ENCODE measurements at places on chromosomes 4 and X. TPM values are rescaled to one million over a fixed set of nuclear protein-coding genes. Genes with fewer than 3 reads are reported as not detected.

The SLC16A2 gene
- total RNA-seq: 32.4 TPM

The USO1 gene
- 48.5 TPM for total RNA-seq

The SYNPO2 gene
- total RNA-seq: 1.1 TPM

DNA sequence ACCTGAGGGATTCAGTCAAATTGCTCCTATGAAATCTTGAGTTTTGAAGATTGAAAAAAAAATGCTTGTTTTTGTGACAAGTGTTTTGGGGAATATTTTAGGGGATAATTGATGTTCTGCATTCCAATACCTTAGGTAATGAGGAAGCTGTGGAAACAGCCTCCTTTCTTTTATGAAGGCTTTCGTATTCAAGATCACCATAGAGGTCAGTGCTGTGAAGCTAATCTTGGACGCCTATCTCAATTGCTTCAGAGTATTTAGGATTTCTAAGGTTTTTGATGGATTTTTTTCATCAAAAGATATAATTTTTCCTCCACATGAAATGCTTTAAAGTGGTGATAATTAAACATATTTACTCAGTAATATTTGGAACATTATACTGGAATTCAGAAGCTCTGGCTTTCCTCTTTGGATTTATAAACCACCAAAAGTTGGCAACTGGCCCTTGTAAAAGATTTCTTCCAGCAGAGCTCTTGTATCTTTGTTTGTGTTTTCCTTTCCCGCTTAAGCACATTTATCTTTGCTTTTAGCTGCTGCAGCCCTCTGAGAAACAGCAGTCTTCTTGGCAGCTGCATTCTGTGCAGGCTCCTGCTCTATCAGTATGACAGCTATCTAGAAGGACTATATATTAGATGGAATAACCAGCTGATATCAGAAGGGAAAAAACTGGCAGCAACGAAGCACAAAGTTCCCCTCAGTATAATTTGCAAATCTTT is 63.7 kb downstream of the HMGB2 start:
- DNase-seq: no peak

- no peak for DNase-seq
Observed at GRCh38 chr4:78032446-78032845, 24.7 kb upstream of the FRAS1 start.

- DNase-seq: no peak
Observed at GRCh38 chr4:76984788-76985211, 35.2 kb downstream of the SEPTIN11 start.

- DNase-seq: no peak
Observed at GRCh38 chr4:88098993-88099752, 59.3 kb downstream of the ABCG2 start.

Data from endothelial cell (in vitro differentiated cells).